Progenitor cell of endocrine pancreas (in vitro differentiated cells): ENCODE measurements at places on chromosomes 3 and 15.

DNA sequence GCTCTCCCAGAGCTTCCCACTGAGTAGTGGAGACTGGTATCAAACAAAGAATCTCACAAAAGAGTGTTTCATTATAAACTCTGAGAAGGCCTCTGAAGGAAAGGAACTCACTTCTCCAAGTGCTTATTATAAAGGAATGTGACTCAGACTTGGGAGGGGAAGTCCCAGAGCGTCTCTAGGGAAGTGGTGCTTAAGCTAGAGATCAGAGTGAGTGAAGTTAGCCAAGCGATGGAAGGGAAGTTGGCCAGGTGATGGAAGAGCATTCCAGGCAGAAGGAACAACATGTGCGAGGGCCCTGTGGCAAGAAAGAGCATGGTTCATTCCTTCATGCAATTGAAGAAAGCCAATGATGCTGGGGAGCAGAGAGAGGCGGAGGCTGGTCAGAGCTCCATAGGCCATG lies 2.3 kb downstream of the XYLB start:
- no peak for DNase-seq

GRCh38 chr3:132289316-132289715 lies 27.9 kb upstream of the ACP3 start:
- DNase-seq = no peak

GRCh38 chr3:195195321-195196209 lies 75.4 kb downstream of the XXYLT1 start:
- no peak for DNase-seq

- no peak for DNase-seq
Observed at GRCh38 chr3:172913911-172914655, 163.6 kb downstream of the ECT2 start.

DNA sequence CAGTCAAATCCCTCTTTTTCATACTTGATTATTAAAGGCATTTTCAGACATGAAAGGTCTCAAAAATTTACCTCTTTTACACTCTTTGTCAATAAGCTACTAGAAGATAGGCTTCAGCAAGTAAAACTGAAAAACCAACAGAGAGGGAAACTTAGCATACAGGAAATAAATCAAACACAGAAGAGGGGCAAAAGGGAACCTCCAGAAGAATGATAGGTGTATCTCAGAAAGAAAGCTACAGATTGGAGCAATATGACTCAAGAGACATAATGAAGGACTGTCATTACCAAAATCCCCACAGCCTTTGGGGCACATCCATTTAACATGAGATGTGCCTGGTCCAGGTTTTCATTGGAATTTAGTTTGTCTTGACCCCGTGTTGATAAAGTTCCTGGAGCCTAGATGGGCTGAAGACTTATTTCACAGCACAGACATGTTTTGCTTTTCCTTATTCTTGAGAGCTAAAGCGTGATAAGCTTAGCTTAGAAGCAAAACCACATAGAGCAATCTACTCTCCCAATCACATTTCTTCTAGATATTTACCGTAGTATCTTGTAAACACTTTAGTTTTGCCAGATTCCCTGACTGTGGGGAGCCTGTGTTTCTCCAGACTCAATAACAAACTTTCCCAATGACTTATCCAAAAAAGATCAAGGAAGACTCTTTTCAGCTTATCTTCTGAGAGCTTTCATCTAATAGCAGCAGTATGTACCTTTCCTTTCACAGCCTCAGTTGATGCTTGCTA lies 11.7 kb downstream of the LRRFIP2 start:
- DNase-seq = no peak

DNA sequence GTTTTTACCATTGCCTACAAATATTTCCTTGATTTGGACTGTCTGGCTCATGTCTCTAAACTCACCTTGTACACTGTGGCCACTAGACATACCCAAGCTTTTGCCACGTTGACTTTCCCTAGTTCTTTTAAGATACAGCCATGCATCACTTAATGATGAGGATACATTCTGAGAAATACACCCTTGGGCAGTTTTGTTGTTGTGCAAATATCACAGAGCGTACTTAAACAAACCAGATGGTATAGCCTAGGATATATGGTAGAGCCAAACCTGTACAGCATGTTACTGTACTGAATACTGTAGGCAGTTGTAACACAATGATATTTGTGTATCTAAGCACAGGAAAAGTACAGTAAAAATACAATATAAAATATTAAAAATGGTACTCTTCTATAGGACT lies 5.5 kb downstream of the ARHGEF26 start:
- no peak for DNase-seq

DNA sequence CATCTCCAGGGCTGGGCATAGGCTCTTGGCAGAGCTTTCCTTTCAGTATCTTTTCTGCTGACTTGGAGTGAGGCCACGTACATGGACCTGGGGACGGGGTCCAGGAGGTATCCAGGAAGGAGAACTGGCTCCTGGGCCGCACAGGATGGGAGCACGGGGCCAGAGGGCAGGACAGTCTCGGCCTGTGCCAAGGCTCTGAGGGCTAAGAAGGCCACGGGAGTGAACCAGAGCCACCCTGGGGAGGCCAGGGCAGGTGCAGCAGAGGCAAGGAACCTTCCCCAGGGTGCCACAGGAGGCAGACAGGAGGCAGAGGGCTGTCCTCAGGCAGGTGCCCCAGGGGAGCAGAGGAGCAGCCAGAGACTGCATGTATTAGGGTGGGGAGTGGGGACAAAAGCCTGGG lies 50.3 kb downstream of the PLXNA1 start:
- DNase-seq = no peak

GRCh38 chr15:89187301-89187985 lies 33.9 kb downstream of the RLBP1 start:
- no peak for DNase-seq

- no peak for DNase-seq
Observed at GRCh38 chr15:63992300-63992699, 54.0 kb downstream of the DAPK2 start.

- no peak for DNase-seq
Observed at GRCh38 chr15:44500555-44500954, 36.4 kb upstream of the EIF3J start.

GRCh38 chr3:123067689-123068600 lies 1.1 kb downstream of the PDIA5 start:
- no peak for DNase-seq

- no peak for DNase-seq
Observed at GRCh38 chr3:194254040-194254439, 97.1 kb downstream of the CPN2 start.

- DNase-seq = no peak
Observed at GRCh38 chr15:59035201-59035600, 47.7 kb downstream of the RNF111 start.

DNA sequence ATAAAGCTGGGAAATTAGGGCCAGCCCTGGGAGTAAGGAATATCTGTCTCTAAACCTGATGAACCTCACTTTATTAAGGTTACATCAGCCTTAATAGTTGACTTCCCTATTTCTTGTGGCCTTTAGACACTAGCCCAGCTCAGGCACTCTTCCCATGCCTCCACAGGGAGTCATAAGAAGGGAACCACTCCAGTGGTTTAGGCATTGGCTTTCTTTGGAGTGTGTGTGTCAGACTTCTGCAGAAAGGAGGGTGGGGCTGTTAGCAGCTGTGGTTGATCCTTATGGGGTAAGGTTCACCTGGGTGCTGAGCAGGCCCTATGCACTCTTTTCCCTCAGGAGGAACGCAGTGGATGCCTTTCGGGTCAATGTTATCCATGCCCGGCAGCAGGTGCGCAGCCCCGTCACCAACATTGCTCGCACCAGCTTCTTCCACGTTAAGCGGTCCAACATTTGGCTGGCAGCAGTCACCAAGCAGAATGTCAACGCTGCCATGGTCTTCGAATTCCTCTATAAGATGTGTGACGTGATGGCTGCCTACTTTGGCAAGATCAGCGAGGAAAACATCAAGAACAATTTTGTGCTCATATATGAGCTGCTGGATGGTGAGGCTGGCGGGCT lies 4.0 kb downstream of the AP2M1 start:
- no peak for DNase-seq

- no peak for DNase-seq
Observed at GRCh38 chr3:20573175-20573574, 387.2 kb upstream of the SGO1 start.

DNA sequence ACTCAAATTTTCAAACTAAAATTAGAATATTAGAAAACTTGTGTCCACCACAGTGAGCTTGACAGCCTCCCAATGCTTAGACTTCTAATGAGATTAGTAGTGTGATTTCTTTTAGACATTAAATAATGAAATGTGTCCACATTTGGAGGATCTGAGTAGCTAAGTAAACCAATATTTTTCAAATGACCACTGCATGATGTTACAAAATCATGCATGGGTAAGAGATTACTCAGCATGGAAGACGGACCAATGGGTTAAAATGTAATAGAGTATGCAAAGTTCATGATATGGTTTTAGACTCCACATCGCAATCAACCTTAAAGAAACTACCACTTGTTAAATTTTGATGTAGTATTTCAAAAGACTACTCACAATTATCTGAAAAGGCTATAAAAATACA lies 130.6 kb downstream of the IMPG2 start:
- DNase-seq = no peak

DNA sequence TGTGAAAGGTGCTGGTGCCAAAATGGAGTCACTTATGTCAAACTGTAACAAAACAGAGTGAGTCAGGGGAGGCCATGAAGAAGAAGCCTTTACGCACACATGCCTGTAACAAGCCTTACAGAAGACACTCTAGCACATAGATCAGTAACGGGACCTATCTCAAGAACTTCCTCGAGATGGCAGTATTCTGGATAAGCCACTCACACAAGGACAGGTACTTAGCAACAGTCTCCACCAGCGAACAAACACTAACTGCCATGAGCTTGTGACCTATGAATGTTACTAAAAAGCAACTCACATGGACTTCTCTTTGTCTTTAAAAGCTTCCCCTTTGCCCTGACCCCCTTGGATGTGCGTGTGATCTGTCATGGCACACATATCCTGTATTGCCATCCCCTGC lies 235.1 kb downstream of the CD47 start:
- DNase-seq = no peak

DNA sequence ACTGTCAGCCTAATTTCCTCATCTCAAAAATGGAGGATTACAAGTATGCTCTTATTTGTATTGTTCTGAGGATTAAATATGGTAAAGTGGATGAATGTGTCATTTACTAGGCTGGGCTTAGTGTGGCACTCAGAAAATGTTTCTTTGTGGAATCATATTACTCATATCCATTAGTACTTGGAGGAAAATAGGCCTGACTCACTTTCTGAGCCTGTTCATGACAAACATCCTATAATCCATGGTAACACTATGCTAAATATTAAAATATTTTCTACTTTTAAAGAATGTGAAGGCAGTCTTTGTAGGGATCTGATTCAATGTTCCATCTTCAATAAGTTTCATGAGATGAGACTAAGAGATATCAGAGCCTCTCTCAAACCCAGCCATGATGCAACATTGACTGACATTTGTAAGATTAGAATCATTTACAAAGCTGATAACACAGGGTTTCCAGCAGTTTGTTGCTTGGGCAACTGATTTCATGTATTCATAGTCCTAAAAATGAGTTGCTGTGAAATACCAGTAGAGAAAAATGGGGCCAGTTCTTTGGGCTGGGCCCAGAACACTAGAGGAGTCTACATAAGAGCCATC lies 1048.5 kb downstream of the NTRK3 start:
- no peak for DNase-seq

DNA sequence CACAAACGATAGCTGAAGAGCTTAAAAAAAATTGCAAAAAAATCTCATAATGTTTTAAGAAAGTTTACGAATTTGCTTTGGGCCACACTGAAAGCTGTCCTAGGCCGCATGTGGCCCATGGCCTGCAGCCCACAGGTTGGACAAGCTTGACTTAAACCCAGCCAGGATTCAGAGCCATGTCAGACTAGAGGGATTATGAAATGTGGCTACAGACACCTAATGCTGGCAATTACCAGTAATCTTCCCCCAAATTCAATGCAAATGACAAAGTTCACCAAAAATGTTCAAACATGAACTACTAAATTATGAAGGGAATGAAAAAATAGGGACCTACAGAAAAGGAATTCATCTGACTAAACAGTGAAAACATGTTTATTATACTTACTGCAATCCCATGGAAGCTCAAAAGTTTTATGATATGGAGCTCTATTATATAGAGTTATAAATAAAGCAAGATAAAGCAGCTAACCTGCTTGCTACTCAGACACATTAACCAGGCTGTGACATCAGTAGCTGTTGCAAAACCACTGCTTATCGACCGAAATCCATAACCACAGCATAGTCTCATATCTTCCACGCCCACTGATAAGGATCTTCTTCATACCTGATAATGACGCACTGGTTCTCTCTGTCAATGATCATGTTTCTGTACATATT lies 49.2 kb downstream of the LDHAL6B start:
- DNase-seq = no peak

DNA sequence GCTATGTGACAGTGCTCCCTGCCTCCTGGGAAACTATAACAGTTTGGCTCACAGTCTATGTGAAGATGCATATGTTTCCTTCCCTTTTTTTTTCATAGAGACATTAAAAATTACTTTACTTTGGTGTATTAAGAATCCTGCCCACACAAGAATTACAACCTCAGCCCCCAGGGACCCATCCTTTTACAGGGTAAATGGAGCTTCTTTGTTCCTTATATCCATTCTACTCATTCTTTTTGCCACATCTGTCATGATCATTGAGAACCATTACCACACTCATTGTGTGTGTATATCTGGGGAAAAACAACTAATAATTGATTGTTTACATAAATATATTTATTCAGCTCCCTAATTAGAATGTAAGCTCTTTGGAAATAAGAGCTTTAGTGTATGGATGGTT lies 157.4 kb downstream of the SSR3 start:
- DNase-seq = no peak

GRCh38 chr3:169149349-169149890 lies 514.1 kb downstream of the MECOM start:
- DNase-seq = peak; percentile 89

- no peak for DNase-seq
Observed at GRCh38 chr15:60392986-60393790, 4.6 kb downstream of the ANXA2 start.

GRCh38 chr3:169477790-169478189 lies 185.7 kb downstream of the MECOM start:
- DNase-seq = no peak

- DNase-seq = no peak
Observed at GRCh38 chr15:45136378-45136764, 6.6 kb downstream of the DUOX1 start.

- peak; percentile 30 for DNase-seq
Observed at GRCh38 chr3:9916734-9917680, at the start of gene IL17RC. Gene IL17RC, plus strand, starts transcription at chr3:9917098. Its CDS starts 218 bp downstream, at chr3:9917316.

DNA sequence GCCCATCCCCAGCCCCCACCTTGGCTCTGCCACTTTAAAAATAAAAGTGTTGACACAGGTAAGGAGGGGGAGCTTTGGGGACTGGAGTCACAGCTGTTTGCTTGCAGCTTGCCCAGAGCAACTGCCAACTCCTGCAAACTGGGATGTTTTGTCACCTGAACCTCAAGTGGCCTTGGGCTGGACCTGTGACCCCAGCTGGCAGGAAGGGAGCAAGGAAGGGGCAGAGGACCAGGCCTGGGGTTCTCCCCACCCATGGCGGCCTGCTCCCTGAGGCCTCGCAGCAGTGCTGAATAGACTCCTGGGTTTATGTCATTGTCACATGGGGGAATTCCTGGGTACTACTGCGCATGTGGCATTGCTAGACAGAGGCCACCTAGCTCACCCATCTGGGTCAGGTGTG lies 246.9 kb upstream of the TLE3 start:
- DNase-seq = no peak

GRCh38 chr3:127234778-127235177 lies 41.8 kb downstream of the PRR23E start:
- DNase-seq = no peak
